Activated T-helper 9 cell treated with anti-CD3 and anti-CD28 coated beads, Interleukin-2, amount 50 U/mL, for 16 hours (primary cell): ENCODE measurements at places on chromosomes 12 and 14.

GRCh38 chr12:102526656-102527055 lies 46.3 kb upstream of the IGF1 start:
- no peak for DNase-seq

GRCh38 chr12:116320791-116321217 lies 43.3 kb upstream of the MED13L start:
- DNase-seq = no peak

- DNase-seq = no peak
Measured at GRCh38 chr12:55051197-55051947, 31.6 kb downstream of the NEUROD4 start.

- DNase-seq = no peak
Measured at GRCh38 chr12:132476421-132476820, 13.5 kb upstream of the FBRSL1 start.

- DNase-seq = no peak
Measured at GRCh38 chr12:6095269-6095668, 29.2 kb downstream of the VWF start.

- DNase-seq = no peak
Measured at GRCh38 chr12:5506295-5506694, 74.4 kb downstream of the NTF3 start.

GRCh38 chr14:82113710-82114109 lies 580.1 kb upstream of the SEL1L start:
- DNase-seq = no peak

DNA sequence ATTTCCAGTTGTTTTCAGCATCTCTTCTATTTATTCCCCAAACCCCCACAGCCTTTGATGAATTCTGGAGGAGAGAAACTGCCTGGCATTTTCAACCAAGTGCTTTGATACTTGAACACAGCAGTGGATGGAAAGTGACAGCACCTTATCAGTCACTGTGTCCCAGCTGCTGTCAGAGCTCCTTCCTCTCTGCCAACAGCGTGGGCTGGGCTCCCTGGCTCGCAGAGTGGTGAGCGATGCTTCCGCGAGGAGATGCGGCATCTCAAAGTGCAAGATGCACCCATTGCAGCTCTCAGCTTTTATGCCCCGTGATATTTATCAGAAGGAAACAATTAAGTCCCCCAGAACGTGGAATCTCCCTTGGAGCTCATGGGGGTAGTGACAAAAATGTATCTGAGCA lies 72.6 kb upstream of the TCL1A start:
- no peak for DNase-seq

DNA sequence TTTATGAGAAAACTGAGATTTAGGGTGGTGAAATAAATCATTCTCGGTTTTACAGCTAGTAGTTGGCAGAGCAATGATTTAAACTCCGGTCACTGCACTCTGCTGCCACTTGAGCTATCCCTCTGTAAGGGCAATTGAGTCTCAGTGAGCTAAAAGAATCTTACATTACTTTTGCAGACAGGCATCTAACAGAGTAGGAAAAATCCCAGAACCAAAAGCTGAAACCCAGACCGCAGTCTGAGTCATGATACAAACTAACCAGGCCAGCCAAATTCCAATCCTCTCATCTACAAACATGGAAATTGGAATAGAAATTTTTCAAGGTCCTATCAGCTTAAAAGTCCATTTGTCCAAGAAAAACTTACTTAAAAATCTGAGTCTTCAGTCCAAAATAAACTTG lies 73.7 kb downstream of the ANKS1B start:
- no peak for DNase-seq

GRCh38 chr12:28253161-28253641 lies 62.9 kb downstream of the CCDC91 start:
- DNase-seq = peak; percentile 11

GRCh38 chr14:83019744-83020414 lies 1486.2 kb upstream of the SEL1L start:
- no peak for DNase-seq

DNA sequence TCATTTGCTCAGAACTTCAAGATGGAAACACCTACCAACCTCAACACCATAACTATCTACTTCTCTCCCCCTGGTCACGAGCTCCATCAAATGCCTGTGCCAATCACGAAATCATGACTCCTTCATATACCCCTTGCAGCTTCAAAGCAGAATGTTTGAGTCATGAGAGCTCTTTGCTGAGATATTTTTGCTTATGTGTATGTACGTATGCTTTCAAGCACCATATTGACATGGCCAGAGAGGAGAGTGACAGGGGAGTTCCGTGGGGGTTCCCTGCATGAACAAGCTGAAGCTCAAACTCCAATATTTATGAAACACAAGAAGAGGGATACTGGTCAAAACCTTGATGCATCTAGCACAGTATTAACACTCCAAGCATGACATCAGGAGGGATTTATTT lies 374.4 kb downstream of the DPF3 start:
- no peak for DNase-seq
